ENCODE measurements at places on chromosomes 7 and 10. TPM values are rescaled to one million over a fixed set of nuclear protein-coding genes. Genes with fewer than 3 reads are reported as not detected.

- no peak for DNase-seq
Measured at GRCh38 chr10:128727114-128727513, 600.9 kb upstream of the MKI67 start.

GRCh38 chr10:122561212-122561611 lies 658 bp downstream of the DMBT1 start:
- DNase-seq, result no peak

Gene LRRC18
- not detected for total RNA-seq

DNA sequence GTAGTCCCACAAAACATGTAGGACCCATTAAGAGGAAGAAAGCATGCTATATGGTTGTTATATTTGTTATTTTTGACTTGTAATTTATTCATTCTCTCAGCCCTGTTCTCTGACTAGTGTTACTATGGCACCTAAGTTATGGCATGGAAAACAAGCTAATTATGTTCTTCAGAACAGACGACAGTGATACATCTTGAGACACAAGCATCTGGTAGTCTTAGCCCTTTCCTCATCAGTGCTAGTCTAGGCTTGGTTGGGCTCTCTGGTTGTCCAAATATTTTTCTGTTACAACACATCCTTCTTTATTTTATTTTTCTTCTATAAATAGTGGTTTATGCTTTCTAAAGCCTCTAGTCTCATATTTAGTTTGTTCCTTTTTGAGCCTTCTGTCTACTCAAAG lies 308.3 kb upstream of the KAT6B start:
- DNase-seq, result no peak

DNA sequence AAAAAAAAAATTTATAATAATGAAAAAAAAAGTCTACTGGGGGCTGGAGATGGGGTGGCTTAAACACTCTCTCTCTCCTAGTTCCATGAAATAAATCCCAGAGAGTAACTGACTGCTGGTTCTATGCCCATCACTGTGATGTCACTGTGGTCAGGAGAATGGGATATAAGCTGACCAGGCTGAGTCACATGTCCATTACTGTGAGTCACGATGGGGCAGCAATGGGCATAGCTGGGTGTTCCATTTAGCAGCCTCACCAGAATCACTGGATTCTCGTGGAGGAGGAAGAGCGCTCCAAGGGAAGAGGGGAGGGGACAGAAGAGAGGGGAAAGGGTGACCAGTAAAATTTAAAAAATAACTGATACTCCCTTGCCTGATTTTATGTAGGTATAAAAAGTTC lies 37.1 kb downstream of the MASTL start:
- peak; percentile 69 for DNase-seq

GRCh38 chr7:143280160-143280559 lies 4.6 kb upstream of the TMEM139 start:
- DNase-seq, result no peak

Gene GNGT1
- total RNA-seq, result not detected

Gene ANLN
- total RNA-seq, result 6.3 TPM

- peak; percentile 95 for DNase-seq
Measured at GRCh38 chr7:121530227-121531174, 134.4 kb upstream of the FAM3C start.

DNA sequence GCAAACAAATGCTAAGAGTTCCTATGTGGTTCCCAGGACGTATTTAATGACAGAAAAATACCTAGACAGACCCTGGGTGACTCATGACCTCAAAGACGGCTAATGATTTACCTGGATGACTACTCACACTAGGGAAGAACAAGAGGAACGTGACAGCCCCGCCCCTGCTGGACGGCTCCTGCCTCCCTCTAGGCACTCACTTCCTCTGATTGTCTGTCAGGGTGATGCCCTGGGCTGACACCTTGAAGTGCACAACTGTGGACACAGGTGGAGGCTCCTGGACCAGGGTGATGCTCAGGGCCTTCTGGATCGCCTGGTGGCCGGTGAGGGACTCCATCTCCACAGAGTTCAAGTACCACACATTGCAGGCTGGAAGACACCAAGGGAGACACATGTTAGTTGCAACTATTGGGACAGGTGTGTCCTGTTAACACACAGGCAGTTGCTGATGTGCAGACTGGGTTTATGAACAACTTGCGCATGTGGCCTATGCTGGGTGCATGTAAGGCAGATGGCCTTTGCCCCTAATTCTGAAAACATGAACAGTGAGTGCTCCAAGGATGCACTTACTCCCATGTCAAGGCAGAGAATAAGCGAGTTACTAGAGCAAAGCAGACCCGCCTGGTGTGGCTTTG lies 298.3 kb downstream of the TNS3 start:
- no peak for DNase-seq

- DNase-seq, result no peak
Measured at GRCh38 chr10:3107426-3107961, 40.1 kb downstream of the PFKP start.

- no peak for DNase-seq
Measured at GRCh38 chr10:4217653-4218052, 432.6 kb upstream of the KLF6 start.

DNA sequence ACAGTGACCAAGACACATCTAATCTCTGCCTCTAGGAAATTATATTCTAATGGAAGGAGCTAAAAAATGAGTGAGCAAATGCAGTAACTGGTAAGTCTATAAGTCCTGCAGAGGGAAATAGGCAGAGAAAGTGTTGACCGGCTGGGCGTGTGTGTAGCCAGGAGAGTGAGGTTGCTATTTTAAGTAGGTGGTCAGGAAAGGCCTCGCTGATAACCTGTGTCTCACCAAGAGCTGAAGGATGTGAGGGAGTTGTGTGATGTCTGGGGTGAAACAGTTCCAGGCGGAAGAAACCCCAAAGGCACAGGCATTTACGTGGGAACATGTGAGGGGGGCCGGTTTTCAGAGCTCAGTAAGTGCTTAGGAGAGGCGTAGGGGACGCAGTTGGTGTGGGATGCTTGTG lies 54.8 kb downstream of the BAMBI start:
- DNase-seq, result no peak

DNA sequence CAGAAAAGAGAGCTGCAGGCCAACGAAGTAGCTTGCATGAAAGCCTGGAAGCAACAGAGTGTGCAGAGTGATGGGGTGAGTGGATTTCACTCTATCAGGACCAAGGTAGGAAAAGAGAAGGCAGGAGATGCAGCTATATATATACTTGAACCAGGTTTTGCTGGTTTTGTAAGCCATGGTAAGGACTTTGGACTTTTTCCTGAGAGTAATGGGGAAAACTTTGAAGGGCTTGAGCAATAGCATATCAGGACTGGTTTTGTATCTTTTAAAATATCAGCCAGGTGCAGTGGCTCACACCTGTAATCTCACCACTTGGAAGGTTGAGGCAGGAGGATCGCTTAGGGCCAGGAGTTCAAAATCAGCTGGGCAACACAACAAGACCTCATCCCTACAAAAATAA lies 120.6 kb upstream of the NRP1 start:
- no peak for DNase-seq

GRCh38 chr10:127346604-127347003 lies 150.2 kb upstream of the INSYN2A start:
- DNase-seq, result no peak

DNA sequence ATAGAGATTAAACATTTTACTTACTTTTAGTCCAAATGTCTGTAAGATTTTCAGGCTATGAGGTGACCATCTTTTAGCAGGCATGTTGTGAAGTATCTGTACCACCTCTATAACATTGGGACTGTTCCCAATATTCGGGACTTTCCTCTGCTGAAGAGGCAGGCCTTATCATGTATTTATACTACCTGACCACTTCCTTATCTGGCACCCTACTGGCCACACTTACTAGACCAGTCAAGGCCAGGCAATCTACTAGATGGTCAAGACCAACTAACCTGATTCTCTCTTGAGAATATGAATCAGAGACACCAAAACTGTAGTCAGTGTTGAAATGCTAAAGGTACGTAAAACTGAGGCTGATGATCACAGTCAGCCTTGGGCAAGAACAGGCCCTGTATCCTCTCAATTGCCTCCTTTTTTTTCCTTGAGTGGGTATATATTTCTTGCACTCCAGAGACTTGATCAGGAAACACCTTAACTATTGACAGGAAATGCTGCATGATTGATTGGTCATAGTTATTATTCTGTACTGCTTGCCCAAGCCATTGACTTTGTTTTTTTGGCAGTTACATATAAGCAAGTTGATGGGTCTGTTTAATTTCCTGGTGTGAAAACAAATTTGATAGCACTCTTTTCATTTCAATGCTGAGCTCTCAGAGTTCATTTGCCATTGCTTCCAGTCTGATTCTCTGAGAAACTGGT lies 5.2 kb upstream of the PRKAR2B start:
- no peak for DNase-seq

GRCh38 chr10:125002047-125002422 lies 60.1 kb downstream of the ZRANB1 start:
- DNase-seq, result no peak

DNA sequence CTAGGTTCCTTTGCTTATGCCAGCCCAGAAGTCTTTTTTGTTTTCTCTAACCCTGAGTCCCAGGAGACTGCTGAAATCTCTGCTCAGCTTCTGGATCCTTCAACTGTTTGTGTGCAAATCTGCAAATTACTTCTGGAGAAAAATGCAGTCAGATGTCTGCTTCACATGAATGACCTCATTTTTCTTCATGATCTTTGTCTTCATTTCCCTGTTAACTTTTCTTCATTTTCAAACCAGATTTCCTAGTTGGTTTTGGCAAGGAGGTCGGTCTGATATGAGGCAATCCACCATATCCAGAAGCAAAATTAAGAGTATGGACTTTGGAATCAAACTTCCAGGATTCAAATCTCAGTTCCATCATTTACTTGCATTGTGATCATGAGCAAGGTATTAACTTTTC lies 66.8 kb downstream of the ZNF503 start:
- no peak for DNase-seq

DNA sequence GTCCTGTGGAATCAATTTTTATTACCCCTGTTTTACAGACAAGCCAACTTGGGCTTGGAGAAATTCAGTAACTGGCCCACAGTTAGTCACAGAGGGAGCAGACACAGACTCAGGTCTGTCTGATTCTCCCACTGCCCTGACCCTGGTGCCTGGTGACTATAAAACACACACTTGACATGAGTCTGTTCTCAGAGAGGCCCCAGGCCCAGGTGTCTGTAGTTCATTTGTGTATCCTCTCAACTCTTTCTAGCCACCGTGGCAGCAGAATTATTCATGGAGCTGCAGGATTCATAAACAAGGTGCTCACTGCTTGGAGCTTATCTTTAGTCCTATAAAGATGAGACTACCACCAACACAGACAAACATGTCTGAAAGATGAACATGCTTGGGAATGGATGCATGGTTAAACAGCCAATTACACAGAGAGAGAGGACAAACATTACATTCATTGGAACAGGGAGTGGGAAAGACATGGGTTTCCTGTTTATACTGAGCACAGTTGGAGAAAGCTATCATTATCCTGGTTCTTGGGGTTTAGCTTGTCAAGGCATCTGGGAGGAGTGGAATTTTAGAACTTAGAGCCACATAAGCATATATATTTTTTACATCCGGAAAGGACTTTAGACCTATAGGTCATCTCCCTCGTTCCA lies 79.1 kb upstream of the PDCD4 start:
- no peak for DNase-seq

Gene PNLIPRP1
- not detected for total RNA-seq

DNA sequence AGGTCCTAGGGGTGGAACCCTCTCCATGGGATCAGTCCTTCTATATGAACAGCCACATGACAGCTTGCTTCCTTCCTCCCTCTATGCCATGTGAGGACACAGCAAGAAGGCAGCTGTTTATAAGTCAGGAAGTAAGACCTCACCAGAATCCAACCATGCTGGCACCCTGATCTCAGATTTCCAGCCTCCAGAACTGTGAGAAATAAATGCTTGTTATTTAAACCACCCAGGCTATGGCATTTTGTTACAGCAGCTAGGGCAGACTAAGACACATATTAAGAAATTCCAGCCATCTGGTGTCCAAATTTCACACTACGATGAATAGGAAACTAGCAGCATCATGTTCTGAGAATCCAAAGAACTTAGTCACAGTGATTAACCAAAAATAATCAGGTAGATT lies 140.1 kb downstream of the ZFAND4 start:
- no peak for DNase-seq

DNA sequence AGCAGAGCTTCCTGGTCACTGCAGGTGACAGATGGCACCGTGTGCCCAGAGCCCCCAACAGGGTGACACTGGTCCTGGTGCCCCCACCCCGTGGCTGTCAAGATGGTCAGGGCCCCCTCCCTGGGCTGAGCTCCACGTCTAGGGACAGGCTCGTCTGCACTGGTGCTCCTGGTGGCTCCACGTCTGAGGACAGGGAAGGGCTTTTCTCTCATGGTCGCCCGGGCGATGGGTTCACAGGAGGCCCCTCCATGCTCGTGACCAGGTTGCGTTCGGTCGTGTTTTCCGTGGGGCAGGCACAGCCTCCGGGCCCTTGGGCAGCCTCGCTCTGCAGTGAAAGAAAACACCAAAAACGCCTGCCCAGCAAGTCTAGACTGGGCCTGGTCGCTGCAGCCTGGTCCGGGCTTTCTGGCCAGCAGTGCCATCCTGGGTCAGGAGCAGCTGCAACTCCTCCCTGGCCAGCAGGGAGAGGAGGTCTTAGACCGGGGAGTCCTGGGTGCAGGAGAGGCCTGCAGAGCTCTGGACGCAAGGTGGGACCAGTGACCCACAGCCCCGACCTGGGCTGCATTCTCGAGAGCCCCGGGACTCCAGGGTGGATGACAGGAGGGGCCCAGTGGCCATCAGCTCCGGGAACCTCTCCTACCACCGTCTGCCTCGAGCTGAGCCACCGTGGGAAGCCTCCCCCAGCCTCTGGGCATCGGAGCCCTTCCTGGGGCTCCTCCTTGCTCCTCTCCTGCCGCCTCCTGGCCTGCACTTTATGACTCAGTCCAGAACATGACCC lies 27.9 kb upstream of the UTF1 start:
- no peak for DNase-seq
